ENCODE measurements at places on chromosomes 12 and 14.

- no peak for DNase-seq
These were observed 40.4 kb upstream of the GZMB start for GRCh38 chr14:24674204-24674970.

DNA sequence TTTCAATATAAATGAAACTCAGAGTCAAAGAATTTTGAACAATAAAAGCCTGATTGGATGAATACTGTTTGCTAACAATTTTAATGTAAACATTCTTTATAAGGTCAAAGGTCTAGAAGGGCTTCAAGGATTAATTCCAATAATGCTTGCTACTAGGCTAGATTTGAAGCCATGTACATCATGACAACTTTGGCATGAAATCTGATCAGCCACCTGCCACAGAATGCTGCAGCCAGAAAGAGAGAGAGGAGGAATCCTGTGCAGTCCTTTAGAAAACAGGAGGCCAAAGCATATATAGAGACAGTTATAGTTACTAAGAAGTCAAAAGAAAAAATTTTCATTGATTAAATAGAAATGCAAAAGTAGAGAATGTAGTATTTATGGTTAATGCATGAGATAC lies 47.1 kb downstream of the ABCD2 start:
- no peak for DNase-seq

- peak; percentile 62 for DNase-seq
These were observed 762 bp downstream of the PPP2R5E start for GRCh38 chr14:63542231-63542999.

DNA sequence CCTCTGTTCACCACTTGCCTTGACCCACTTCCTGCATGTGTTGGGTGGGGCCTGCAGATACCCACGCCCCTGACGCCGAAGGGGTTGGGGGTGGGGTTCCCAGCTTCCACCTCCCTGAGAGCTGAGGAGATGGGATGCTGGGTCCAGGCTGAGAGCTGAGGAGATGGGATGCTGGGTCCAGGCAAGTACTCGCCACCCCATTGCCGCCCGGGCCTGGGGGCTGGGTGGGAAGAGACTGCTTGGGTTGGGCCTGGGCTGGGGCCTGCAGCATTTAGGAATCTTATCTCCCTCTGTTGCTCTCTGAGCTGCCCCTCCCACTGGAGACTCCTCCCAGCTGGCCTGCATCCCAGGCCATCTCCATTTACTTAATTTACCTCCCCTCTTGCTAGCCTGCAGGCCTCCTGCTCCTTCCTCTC lies 17.4 kb downstream of the TEAD4 start:
- no peak for DNase-seq

- DNase-seq: peak; percentile 86
These were observed 28.0 kb downstream of the PXN start for GRCh38 chr12:120237360-120238171.

Measured in adrenal gland (tissue), 19 donors.